Ovary (tissue), 10 donors: ENCODE measurements at places on chromosomes 4 and X. TPM values are rescaled to one million over a fixed set of nuclear protein-coding genes. Genes with fewer than 3 reads are reported as not detected.

DNA sequence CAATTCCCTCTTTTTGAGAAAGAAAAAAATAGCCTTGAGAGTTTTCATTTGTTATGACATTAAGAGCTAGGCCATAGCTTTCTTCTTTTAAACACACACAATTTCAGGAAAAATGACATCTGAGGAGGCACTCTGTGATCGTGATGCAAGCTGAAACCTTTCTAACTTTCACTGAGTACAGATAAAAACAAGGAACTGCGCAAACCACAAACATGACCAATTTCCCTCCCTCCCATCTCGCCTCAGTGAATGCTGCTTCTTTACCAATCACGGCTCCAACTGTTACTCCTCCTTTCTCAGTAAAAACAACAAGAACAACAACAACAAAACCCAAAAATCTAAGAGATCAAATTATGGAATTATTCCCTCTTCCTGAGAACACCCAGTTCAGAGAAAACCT is 626.8 kb downstream of the TLL1 start:
- no peaks in the 10 kb centered on the region for H3K27me3 ChIP-seq
- no peak overlapping the region for H3K27ac ChIP-seq
- H3K4me1 ChIP-seq: no peaks in the 10 kb centered on the region
- no peaks in the 10 kb centered on the region for H3K36me3 ChIP-seq

DNA sequence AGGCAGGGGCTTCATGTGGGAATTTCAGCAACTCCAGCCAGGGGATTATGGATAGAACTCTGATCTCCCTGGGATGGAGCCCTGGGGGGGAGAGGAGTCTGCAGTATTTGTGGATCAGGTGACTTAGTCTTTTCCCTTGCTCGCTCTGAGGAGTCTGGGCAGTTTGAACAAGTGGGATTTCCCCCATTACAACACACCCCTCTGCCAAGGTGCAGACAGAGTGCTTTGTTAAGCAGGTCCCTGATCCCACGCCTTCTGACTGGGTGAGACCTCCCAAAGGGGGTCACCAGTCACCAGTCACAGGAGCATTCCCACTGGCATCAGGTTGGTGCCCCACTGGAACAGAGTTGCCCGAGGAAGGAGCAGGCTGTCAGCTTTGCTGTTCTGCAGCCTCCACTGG is 123.9 kb downstream of the LHFPL1 start:
- H3K36me3 ChIP-seq: no peaks in the 10 kb centered on the region
- H3K4me1 ChIP-seq: no peaks in the 10 kb centered on the region
- no peaks in the 10 kb centered on the region for H3K27me3 ChIP-seq
- no peak overlapping the region for H3K27ac ChIP-seq
- H3K4me3 ChIP-seq: no peak overlapping the region
- DNase-seq: no peak

DNA sequence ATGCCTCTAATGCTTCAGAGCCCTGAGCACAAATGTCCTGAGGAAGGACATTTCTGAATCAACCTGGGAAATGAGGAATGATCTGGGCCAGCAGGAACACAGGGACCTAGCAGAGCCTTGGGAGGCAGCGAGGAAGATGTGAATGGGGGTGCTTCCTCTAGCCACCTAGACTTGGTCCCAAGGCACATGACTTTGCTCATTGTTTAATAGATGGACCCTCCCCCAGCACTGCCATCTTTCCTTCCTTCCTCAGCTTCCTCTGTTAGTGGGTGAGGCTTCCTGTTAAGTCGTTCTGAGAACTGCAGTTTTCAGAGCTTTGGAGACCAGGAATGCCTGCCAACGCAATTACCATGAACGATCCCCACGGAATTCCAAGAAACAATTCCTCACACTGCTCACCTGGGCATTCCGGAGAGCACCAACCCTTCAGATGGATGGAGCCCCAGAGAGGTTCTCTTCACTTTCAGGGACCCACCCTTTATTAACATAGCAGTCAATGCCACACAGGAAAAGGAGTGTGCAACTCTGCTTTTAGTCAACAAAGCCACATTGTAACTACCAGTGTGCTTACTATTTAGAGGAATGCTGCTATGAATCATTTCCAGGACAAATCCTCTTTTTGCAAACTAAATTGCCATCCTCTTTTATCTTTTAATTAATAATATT is 48.5 kb upstream of the STIM2 start:
- H3K27ac ChIP-seq: no peak overlapping the region
- no peaks in the 10 kb centered on the region for H3K4me1 ChIP-seq
- H3K4me3 ChIP-seq: no peak overlapping the region
- H3K36me3 ChIP-seq: no peaks in the 10 kb centered on the region
- no peaks in the 10 kb centered on the region for H3K27me3 ChIP-seq

- no peak overlapping the region for H3K27ac ChIP-seq
- no peak overlapping the region for H3K4me3 ChIP-seq
- no peaks in the 10 kb centered on the region for H3K36me3 ChIP-seq
- DNase-seq: no peak
- H3K27me3 ChIP-seq: no peaks in the 10 kb centered on the region
Observed at GRCh38 chrX:27679281-27679680, 89.1 kb downstream of the DCAF8L2 start.

DNA sequence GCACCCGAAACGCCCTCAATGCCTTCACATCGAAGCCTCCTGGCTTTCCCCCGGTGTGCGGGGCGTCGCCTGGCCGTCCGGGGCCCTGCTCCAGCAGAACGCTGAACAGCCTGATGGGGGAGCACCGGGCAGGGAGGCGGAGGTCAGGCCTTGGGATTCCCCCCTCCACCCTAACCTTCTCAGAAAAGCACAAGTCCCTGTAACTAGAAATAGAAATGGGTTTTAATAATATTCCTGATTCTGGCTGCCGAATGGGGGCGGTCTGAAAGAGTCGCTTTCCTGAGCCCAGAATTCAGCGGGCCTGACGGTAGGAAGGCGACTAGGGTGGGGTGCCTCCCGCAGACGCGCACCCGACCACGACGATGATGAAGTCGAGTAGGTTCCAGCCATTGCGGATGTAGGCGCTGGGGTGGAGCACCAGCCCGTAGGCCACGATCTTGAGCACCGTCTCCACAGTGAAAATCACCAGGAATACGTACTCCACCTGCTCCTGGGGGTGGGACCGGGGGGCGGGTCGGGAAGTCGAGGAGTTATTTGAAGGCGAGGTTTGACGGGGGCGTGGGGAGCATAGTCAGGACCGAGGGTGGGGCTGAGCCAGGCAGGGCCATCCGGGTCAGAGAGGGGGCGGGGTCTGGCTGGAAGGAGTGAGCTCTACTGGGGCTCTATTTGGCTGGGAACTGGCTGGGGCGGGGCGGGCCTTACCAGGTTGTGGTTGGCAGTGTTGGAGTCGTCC is 2.5 kb downstream of the CACNA1F start:
- no peaks in the 10 kb centered on the region for H3K36me3 ChIP-seq
- peak; percentile 23 for DNase-seq
- no peak overlapping the region for H3K27ac ChIP-seq
- H3K4me1 ChIP-seq: no peaks in the 10 kb centered on the region
- H3K4me3 ChIP-seq: peak overlapping the region; percentile 14

- H3K36me3 ChIP-seq: no peaks in the 10 kb centered on the region
- no peaks in the 10 kb centered on the region for H3K4me1 ChIP-seq
- no peak overlapping the region for H3K4me3 ChIP-seq
- H3K27ac ChIP-seq: no peak overlapping the region
Observed at GRCh38 chr4:57148177-57148576, 38.0 kb upstream of the IGFBP7 start.

DNA sequence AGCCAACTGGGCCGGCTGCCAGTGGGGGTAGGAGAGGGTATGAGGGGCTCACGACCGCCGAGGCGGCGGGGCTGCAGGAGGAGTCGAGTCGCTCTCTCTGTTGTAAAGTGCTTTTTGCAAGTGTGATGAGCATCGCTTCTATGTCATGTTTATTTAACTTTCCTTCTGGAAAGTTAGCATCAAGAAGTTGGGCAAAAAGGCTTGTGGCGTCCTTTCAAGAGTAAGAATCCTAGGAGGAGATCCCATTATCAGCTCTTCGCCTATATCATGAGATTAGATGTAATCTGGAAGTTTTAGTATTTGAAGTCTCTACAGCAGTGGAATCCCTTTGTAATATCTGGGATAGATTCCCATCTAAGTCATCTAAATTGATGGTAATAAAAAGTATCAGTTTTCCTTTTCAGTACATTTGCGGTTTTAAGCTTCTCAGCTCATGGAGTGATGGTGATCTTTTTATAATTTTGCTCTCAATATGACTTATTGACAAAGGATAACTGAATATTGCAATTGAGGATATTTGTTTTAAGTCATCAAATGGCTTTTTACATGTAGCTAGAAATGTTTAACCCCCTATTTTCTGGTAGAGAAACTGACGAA is 1.7 kb downstream of the GALNT7 start:
- H3K4me1 ChIP-seq: peaks cover 2% of the 10 kb centered on the region
- H3K27ac ChIP-seq: peak overlapping the region; percentile 90

GRCh38 chr4:60724623-60725022 is 475.5 kb upstream of the ADGRL3 start:
- H3K4me3 ChIP-seq: no peak overlapping the region
- no peak for DNase-seq
- no peak overlapping the region for H3K27ac ChIP-seq
- H3K36me3 ChIP-seq: no peaks in the 10 kb centered on the region
- no peaks in the 10 kb centered on the region for H3K27me3 ChIP-seq

GRCh38 chr4:11589676-11590075 is 161.0 kb upstream of the HS3ST1 start:
- H3K27ac ChIP-seq: no peak overlapping the region
- H3K4me1 ChIP-seq: peaks cover 6% of the 10 kb centered on the region
- no peaks in the 10 kb centered on the region for H3K36me3 ChIP-seq
- DNase-seq: no peak
- H3K4me3 ChIP-seq: no peak overlapping the region

DNA sequence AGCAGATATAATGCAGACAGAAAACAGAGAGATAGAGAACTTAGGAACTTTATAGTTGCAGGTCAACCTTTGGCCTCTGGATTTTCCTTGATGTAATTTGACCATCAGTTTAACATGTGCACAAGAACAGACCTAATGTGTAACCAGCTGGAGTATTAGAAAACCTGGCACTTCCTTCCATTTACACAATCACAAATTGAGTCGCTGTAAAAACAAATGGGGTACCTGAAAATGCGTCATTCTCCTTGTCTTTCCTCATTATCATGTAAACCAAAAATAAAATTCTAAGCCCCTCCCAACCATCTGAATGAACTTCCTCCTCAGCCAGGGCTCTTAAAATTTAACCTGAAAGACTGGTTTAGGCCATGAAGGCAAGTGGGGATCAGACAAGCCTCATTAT is 358.4 kb upstream of the MAGEB16 start:
- no peak for DNase-seq
- no peak overlapping the region for H3K27ac ChIP-seq
- H3K36me3 ChIP-seq: no peaks in the 10 kb centered on the region
- H3K27me3 ChIP-seq: no peaks in the 10 kb centered on the region
- H3K4me1 ChIP-seq: no peaks in the 10 kb centered on the region

DNA sequence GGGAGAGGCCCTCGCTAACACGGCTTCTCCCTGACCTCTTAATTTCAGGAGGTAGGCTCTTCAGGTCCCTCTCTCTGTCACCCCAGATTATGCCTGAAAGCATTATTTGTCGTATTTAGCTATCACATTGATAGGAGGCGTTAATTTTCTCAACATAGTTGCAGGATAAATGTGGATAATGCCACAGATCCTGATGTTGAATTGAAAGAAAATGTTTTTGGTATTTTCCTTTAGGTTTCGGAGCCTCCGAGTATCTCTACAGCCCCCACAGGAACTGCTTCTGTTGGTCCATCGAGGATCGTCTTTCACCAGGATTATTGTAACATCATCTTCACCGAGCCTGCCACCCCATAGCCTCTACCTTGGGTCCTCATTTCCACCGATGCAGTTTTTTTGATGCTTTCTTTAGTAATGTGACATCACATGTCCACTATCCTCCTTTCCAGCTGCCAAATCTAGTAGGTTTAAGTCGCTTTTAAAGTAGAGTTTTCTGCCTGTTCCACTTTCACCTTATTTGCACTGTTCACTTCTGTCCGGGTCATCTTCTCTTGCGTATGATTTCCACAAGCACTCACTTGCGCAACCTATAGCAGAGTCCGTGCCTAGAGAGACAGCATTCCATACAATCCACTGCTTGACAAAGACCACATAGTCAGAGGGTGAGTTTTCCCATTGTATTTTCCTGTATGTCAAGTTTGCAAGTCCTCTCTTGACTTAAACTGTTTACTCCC is 665 bp downstream of the TIGD2 start:
- H3K4me3 ChIP-seq: peak overlapping the region; percentile 86
- no peaks in the 10 kb centered on the region for H3K27me3 ChIP-seq
- H3K27ac ChIP-seq: peak overlapping the region; percentile 30
- no peaks in the 10 kb centered on the region for H3K36me3 ChIP-seq
- H3K4me1 ChIP-seq: peaks cover 7% of the 10 kb centered on the region

DNA sequence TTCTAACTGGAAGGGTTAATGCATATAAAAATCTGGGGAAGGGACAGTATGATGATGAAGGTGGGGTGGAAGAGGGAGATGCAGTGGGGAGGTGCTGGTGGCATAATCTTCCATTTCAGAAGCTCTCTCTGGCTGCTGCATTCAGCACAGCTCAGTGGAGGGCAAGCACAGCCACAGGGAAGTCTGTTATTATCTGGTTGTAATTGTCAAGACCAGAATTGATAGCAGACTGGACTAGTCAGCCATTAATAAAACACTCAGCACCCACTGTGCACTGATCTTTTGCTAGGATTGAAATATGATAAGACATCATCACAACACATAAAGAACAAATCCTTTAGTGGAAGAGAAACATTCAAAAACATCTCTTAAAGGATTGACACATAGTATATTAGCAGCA is 414.2 kb upstream of the LCORL start:
- no peaks in the 10 kb centered on the region for H3K36me3 ChIP-seq
- H3K27me3 ChIP-seq: no peaks in the 10 kb centered on the region
- H3K4me3 ChIP-seq: no peak overlapping the region
- DNase-seq: no peak
- no peak overlapping the region for H3K27ac ChIP-seq

The OPRPN gene
- total RNA-seq: not detected

DNA sequence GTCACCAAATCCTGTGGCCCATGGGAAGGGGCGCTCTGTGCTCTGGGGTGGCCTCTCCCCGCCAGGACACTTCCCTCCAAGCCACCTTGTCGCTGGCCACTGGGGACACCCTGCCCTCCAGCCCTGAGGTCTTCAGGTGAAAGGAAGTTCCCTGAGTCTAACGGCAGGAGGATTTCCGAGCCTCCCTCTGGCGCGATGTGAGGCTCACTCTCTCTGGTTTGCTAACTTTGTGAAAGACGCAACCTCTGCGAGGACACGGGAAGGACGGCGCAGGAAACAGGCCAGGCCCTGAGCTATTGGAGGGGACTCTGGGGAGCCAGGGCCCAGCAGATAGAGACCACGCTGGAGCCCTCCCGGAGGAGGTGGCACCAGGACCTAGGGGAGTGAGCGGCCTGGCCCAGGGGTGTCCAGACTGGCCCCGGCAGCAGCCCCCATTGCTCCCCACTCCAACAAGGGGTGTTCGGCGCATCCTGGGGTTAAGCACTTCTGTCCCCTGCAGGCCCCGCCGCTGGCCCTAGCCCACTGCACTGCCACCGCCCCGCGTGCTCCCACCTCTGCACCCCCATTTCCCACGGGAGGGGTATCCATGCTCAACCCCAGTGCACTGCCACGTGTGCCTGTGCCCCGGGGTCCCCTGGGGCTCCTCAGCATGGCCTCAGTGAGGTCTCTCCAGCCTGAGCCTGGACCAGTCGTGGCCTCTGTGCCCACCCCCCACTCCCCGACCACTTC is 72.2 kb upstream of the MXD4 start:
- H3K36me3 ChIP-seq: no peaks in the 10 kb centered on the region
- no peak overlapping the region for H3K4me3 ChIP-seq
- H3K4me1 ChIP-seq: no peaks in the 10 kb centered on the region
- no peaks in the 10 kb centered on the region for H3K27me3 ChIP-seq

- H3K27me3 ChIP-seq: no peaks in the 10 kb centered on the region
- H3K27ac ChIP-seq: no peak overlapping the region
- H3K4me1 ChIP-seq: no peaks in the 10 kb centered on the region
- DNase-seq: no peak
Observed at GRCh38 chrX:38975368-38975942, 174.2 kb downstream of the MID1IP1 start.

GRCh38 chrX:70525733-70526132 is 81.1 kb downstream of the DLG3 start:
- no peaks in the 10 kb centered on the region for H3K4me1 ChIP-seq
- no peaks in the 10 kb centered on the region for H3K27me3 ChIP-seq
- DNase-seq: no peak
